ENCODE measurements at places on chromosomes 3 and 15.

GRCh38 chr15:88072598-88073390 lies 183.7 kb downstream of the NTRK3 start:
- no peak for DNase-seq

GRCh38 chr3:146386936-146387335 lies 82.4 kb downstream of the PLSCR2 start:
- no peak for DNase-seq

DNA sequence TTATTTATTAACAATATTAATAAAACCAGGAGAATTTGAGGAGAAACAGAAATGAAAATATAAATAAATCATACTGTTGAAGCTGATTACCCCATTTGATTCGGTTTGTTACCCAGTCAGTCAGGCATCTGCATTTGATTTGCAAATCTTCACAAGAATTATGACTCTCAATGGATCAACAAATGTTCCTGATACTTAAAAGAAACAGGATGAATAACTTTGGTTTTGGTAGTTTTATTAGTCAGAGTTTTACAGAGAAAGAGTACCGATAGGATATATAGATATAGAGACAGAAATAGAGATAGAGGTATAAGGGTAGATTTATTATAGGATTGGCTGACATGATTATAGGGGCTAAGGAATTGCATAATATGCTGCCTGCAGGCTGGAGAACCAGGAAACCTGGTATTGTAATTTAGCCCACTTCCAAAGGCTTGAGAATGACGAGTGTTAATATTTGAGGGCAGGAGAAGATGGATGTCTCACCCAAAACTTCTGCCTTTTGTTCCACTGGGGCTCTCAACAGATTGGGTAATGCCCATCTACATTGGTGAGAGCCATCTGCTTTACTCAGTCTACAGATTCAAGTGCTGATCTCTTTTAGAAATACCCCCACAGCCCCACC lies 241.6 kb upstream of the COL8A1 start:
- no peak for DNase-seq

DNA sequence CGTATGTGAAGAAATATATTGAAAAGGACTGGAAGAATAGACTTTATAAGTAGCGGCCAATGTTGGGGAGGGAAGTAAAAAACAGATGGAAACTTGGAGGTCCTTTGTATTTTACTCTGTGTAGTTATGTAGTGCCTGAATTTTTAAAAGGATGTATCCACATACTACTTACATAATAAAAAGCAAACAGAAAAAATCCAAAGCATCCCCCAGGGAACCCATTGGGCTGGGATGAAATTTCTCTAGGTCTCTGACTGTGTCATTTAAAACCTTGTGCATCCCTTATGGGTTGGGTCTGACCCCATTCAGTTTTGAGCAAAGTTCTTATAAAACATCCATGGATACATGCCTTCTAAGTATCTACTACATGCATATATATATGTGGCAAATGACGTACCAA lies 141.1 kb downstream of the NR1D2 start:
- DNase-seq: no peak

- no peak for DNase-seq
Observed at GRCh38 chr15:47961401-47962090, 159.2 kb upstream of the SLC24A5 start.

- DNase-seq: no peak
Observed at GRCh38 chr15:62421289-62421688, 256.2 kb upstream of the C2CD4B start.

DNA sequence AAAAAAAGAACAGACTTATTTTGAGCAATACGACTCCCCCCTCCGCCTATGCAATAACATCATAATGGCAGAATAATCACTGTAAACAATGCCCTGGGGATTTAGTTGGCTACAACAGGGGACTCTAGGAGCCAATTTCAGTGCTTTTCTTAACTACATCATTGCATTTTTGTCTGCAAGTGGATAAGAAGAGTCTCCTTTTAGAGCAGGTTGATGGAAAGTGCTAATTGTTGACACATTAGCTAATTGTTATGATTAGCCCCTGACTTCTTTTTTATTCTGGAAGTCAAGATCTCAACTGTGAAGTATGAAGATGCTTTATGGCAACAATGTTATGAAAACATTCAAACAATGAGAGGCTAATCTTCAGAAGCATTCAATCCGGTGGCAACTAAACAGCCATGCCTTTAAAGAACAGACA lies 121.2 kb downstream of the MECOM start:
- DNase-seq: no peak

DNA sequence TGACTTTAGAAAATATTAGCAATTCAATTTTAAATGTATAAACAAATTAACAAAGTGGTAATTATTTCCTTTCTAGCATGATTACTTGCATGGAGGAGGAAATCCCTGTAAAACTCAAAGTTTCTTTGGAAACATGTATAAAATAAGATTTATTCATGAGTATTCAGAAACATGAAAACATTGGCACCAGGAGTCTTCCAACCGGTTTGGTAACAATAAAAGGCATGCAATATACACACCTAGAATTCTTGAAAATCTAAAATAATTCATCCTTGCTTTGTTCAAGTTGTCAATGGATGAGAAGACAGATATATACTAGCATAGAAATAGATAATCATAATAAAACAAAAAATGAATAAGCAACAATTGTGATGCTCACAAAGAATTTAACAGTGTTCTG lies 76.4 kb downstream of the ZPLD1 start:
- DNase-seq: no peak

GRCh38 chr15:100926258-100926657 lies 7.1 kb downstream of the LRRK1 start:
- DNase-seq: no peak

- DNase-seq: no peak
Observed at GRCh38 chr3:45143673-45144671, 2.2 kb downstream of the CDCP1 start.

- DNase-seq: no peak
Observed at GRCh38 chr3:27642796-27643195, 79.3 kb downstream of the EOMES start.

- DNase-seq: no peak
Observed at GRCh38 chr3:115928376-115928775, 305.1 kb downstream of the GAP43 start.

DNA sequence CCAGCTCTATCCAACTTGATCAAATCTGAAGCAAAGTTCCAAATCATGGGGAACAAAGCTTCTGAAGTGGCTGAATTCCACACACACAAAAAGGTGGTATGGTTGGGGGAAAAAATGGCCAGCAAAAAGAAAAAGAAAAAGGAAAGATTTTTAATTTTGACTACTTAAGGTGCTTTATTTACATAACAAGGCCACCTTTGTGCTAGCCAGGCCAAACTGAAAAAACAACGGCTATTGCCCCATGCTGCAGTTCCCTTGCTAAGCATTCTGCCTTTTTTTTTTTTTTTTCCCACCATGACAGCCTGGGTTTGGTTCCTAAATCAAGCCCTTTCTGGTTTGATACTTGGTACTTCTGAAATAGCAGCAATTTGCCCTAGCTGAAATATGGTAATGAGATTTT lies 66.5 kb upstream of the DAZL start:
- DNase-seq: no peak

GRCh38 chr15:56929399-56929798 lies 11.0 kb downstream of the TCF12 start:
- no peak for DNase-seq
